ENCODE measurements at places on chromosomes 7 and 10. TPM values are rescaled to one million over a fixed set of nuclear protein-coding genes. Genes with fewer than 3 reads are reported as not detected.

Gene KLF6
- total RNA-seq, result 319 TPM

Gene SPDYE8
- not detected for total RNA-seq

Gene GIMAP7
- not detected for total RNA-seq

Gene CYP3A4
- total RNA-seq, result not detected

Gene MALRD1
- 0.24 TPM for total RNA-seq
